ENCODE measurements at places on chromosomes 12 and 14.

GRCh38 chr12:79997096-79997791 lies 62.3 kb upstream of the PPP1R12A start:
- no peak for DNase-seq

- DNase-seq: no peak
Observed at GRCh38 chr12:47777741-47778558, 4.9 kb downstream of the SLC48A1 start.

DNA sequence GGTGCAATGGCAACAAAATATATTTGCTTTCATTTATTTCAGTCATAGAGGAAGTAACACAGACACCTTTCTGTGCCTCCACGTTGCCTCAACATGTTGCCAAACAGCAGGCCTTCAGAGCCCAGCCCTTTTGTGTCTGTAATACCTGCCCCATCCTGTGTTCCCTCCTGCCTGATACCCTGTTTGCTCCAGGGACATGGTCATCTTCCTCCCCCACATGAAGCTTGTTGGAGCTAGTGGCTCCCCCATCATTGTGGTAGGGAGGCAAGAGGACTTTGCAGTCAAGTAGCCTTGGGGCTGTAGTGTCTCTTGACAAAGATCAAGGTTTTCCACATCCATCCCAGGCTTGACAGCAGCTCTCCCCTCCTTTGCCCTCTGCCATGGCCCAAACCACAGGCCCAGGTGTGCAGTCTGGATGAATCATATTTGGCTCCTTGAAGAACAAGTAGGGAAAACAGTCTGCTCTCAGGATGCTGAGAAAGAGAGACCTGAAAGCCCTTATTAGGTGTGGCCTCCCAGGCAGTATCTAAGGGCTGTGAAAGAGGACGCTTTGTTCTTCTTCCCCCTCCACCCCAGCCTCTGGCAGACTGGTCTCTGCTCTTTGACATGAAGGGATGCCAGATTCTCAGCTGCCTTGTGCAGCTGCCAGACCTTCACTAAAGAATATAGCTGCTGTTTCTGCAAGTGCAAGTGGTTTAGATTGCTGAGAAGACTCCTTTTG lies 329.0 kb downstream of the C12orf75 start:
- no peak for DNase-seq

DNA sequence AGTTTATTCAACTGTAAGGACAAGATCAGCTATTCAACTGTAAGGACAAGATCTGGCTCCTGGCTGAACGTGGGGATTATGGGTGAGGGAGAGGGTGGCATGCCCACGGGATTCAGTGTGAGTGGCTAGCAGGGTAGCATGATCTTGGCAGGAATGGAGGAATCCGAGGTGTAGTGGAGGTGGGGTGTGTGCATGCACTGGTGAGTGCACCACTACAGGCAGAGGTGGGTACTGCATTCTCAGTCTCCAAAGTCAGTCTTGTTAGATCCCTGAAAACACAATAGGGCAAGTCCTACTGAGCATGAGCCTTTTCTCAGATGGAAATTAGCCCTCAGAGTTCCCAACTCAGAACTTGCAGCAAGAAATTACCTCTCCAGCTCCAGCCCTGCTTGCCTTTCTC lies 32.2 kb upstream of the DCD start:
- no peak for DNase-seq
